ENCODE measurements at places on chromosomes 3 and 15. TPM values are rescaled to one million over a fixed set of nuclear protein-coding genes. Genes with fewer than 3 reads are reported as not detected.

The RAB43 gene
- 0.36 TPM for total RNA-seq

The LRRC2 gene
- total RNA-seq = not detected

The CCR1 gene
- not detected for total RNA-seq

The INAFM2 gene
- total RNA-seq = 11.5 TPM

The CCR9 gene
- total RNA-seq = not detected

- no peak overlapping the region for H3K27ac ChIP-seq
- H3K27me3 ChIP-seq = no peaks in the 10 kb centered on the region
- no peak overlapping the region for H3K4me3 ChIP-seq
- no peaks in the 10 kb centered on the region for H3K36me3 ChIP-seq
- no peak for DNase-seq
These were observed 58.3 kb upstream of the SKOR1 start for GRCh38 chr15:67766968-67767367.

GRCh38 chr3:23944861-23945662 lies at the start of gene NR1D2:
Gene NR1D2, plus strand, starts transcription at chr3:23945286. Its CDS starts 293 bp downstream, at chr3:23945579.
- peaks cover 22% of the 10 kb centered on the region for H3K4me1 ChIP-seq
- H3K4me3 ChIP-seq = peak within 1 kb of the TSS; percentile 77
- no peaks in the 10 kb centered on the region for H3K27me3 ChIP-seq
- peak; percentile 96 for DNase-seq
- peak within 1 kb of the TSS; percentile 100 for H3K27ac ChIP-seq
- H3K36me3 ChIP-seq = no peaks in the 10 kb centered on the region

- H3K27ac ChIP-seq = no peak overlapping the region
- H3K4me3 ChIP-seq = no peak overlapping the region
- H3K27me3 ChIP-seq = no peaks in the 10 kb centered on the region
- no peak for DNase-seq
- H3K36me3 ChIP-seq = no peaks in the 10 kb centered on the region
These were observed 523.2 kb downstream of the FHIT start for GRCh38 chr3:60728006-60728405.

DNA sequence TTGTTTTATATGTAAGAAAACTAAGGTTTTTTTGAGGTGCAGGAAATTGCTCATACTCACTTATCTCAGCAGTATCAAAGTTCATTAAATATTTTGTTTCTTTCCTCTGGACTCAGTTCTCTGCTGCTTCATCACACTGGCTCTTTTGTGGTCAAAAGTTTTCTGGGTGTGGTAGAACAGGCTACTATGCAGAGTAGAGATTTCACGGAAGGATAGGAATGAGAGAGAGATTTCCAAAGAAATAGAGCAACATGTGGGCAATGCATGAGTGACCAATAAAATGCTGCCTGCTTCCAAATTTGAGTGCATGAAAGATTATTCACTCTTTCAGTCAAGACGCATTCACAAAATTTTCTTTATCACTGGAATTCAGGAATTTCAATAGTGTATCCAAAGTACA lies 577.3 kb upstream of the SEMA6D start:
- H3K27me3 ChIP-seq = no peaks in the 10 kb centered on the region
- no peak for DNase-seq
- H3K4me1 ChIP-seq = no peaks in the 10 kb centered on the region
- H3K4me3 ChIP-seq = no peak overlapping the region
- H3K27ac ChIP-seq = no peak overlapping the region

- no peaks in the 10 kb centered on the region for H3K4me1 ChIP-seq
- no peak overlapping the region for H3K27ac ChIP-seq
- H3K4me3 ChIP-seq = no peak overlapping the region
- no peak for DNase-seq
These were observed 27.6 kb downstream of the NIPA2 start for GRCh38 chr15:22866079-22866478.

Data from neural progenitor cell (in vitro differentiated cells).